Daoy (cell line): ENCODE measurements at places on chromosomes 4 and X. TPM values are rescaled to one million over a fixed set of nuclear protein-coding genes. Genes with fewer than 3 reads are reported as not detected.
A peak's percentile ranks its signal among the peaks of the same experiment; 100 is the strongest.

- DNase-seq: no peak
Measured at GRCh38 chr4:56465599-56466295, 1.7 kb upstream of the SRP72 start.

DNA sequence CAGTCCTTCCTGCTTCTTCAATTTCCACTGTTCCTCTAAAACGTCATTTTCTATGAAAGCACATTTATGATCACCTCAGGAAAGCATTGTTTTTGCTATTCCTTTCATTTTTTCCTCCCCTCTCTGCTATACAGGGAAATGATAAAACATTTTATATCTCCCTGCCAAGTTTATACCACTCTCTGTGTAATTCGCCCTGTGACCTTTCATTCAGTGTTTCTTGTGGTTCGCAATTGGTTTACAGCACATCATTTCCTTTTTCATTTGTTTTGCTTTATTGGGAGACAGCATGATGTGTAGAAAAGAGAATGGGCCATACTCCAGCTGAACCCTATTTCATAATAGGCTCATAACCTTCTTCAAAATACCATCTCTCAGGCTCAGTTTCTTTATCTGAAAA lies 99.9 kb upstream of the RAPGEF2 start:
- no peak for DNase-seq

GRCh38 chr4:144575181-144575580 lies 70.8 kb upstream of the HHIP start:
- DNase-seq: peak; percentile 17

GRCh38 chr4:154332681-154333421 lies 158.7 kb downstream of the DCHS2 start:
- DNase-seq: peak; percentile 20

DNA sequence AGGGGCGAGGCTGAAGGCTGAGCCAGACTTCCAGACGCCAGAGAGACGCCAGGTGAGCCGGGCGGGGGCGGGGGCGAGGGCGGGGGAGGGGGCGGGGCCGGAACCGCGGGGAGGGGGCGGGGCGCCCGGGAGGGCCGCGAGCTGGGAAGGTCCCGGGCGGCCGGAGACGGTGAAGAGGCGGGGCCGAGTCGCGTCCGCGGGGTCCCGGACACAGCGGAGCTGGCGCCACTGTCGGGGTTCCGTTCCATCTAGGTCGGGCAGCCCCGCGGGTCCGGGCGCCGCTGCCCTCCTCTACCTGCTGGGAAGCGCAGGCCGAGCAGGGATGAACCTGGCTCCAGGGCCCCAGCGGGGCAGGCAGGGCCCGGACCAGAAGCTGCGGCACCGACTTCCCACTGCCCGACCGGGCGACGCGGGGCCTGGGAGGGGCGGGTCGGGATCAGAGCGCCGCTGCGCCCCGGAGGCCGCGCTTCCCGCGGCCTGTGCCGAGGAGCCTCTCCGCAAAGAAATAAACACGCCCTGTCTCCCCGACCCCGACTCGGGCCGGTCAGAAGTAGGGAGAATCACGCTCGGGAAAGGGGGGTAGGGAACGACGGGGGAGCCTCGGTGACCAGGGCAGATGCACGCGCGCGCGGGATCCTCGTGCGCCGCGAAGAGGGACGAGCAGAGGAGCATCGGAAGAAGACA lies 10.6 kb downstream of the HMX1 start:
- DNase-seq: no peak

DNA sequence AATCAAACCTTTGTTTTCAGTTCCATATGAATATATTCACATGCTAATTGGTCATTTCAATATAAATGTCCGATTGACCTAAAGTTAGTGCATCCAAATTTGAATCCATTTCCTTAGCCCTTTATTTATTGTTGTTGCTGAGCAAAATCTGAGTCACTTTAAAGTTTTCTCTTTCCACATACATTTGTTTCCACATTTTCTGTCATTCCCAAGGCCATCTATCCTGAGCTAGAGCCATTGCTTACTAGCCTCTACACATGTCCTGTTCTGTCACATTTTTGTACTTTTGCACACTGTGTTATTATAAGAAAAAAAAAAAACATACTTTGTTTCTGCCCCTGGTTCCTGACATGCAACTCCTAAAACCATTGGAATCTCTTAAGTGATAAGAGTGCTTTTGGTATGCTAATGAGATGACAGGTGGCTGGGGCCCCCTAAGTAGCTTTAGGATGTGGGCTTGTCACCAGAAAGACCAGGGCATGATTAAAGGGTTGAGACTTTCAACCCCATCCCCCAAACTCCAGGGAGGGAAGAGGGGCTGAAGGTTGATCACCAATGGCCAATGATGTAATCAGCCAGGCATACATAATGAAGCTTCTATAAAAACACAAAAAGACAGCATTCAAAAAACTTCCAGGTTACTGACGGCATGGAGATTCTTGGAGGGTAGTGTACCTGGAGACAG lies 353.3 kb upstream of the MAGEB16 start:
- DNase-seq: no peak

DNA sequence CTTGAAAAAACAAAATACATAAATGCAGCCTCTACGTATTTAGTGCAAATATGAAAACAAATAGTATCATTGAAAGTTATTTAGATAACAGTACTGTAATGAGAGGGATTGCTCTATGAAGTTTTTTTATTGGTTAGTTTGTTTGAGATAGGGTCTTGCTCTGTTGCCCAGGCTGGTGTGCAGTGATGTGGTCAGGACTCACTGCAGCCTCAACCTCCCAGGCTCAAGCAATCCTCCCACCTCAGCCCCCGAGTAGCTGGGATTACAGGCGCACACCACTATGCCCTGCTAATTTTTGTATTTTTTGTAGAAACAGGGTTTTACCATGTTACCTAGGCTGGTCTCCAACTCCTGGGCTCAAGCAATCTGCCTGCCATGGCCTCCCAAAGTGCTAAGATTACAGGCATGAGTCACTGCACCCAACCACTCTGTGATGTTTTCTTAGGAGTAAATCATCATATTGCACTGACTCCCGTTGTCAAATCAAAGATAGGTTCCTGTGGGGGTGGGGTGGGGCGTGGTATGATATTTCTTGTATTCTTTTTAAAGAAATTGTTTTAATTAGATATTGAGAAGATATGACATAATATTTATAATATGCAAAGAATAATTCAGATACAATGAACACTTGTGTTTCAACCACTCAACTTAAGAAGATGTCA lies 75.8 kb downstream of the ATG4A start:
- peak; percentile 71 for DNase-seq

GRCh38 chr4:140969296-140969695 lies 164.0 kb downstream of the RNF150 start:
- DNase-seq: no peak

DNA sequence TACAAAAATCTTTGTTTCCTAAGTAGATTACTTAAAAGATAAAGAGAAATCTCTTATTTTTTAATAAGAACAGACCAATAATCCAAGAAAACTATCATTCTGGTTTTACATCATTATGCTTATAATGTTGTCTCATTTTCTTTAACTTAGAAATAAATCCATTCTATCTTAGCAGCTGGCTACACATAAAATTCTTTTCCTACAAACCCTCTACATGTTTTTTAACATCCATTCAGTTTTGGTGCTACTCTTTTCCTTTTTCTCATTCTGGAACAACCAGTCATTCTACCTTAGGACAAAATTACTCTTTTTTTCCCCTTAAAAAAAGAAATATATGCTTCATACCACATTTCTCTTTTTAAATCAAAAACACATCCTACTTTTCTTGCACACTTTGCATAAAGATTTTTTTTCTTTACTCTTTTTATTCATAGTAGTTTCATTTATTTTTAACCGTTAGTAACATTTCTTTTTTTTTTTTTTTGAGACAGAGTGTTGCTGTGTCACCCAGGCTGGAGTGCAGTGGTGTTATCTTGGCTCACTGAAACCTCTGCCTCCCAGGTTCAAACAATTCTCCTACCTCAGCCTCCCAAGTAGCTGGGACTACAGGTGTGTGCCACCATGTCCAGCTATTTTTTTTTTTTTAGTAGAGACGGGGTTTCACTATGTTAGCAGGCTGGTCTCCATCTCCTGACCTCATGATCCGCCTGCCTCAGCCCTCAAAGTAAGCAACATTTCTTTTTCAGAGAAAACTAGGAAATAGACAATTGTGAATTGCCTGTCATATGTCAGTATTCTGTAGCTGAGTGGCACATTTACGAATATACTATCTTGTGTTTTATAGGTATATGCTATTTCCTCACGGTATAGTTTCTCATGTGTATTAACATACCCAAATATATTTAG lies 562.8 kb downstream of the ADGRL3 start:
- no peak for DNase-seq

The PLA2G12A gene
- 5.3 and 7.6 TPM in 2 replicates for total RNA-seq

The ING2 gene
- total RNA-seq: 5.8 and 10.1 TPM in 2 replicates

The TLR6 gene
- 2.2 and 2.6 TPM in 2 replicates for total RNA-seq
